ENCODE measurements at places on chromosomes 2 and 18. TPM values are rescaled to one million over a fixed set of nuclear protein-coding genes. Genes with fewer than 3 reads are reported as not detected.

- no peak overlapping the region for H3K27ac ChIP-seq
- no peak overlapping the region for H3K4me3 ChIP-seq
- no peak for DNase-seq
These were observed 61.5 kb upstream of the RPE start for GRCh38 chr2:209940936-209941335.

- no peaks in the 10 kb centered on the region for H3K27me3 ChIP-seq
- H3K4me3 ChIP-seq: no peak overlapping the region
- no peak for DNase-seq
These were observed 709.6 kb downstream of the SOCS6 start for GRCh38 chr18:70998490-70998889.

- no peaks in the 10 kb centered on the region for H3K36me3 ChIP-seq
- no peak overlapping the region for H3K27ac ChIP-seq
- H3K4me3 ChIP-seq: no peak overlapping the region
- no peak for DNase-seq
- H3K4me1 ChIP-seq: no peaks in the 10 kb centered on the region
- no peaks in the 10 kb centered on the region for H3K27me3 ChIP-seq
These were observed 234.0 kb downstream of the LRRTM1 start for GRCh38 chr2:80070587-80070986.

GRCh38 chr18:40447820-40448219 lies 1507.2 kb upstream of the PIK3C3 start:
- no peaks in the 10 kb centered on the region for H3K4me1 ChIP-seq
- no peaks in the 10 kb centered on the region for H3K27me3 ChIP-seq
- DNase-seq: no peak
- H3K4me3 ChIP-seq: no peak overlapping the region
- H3K27ac ChIP-seq: no peak overlapping the region

DNA sequence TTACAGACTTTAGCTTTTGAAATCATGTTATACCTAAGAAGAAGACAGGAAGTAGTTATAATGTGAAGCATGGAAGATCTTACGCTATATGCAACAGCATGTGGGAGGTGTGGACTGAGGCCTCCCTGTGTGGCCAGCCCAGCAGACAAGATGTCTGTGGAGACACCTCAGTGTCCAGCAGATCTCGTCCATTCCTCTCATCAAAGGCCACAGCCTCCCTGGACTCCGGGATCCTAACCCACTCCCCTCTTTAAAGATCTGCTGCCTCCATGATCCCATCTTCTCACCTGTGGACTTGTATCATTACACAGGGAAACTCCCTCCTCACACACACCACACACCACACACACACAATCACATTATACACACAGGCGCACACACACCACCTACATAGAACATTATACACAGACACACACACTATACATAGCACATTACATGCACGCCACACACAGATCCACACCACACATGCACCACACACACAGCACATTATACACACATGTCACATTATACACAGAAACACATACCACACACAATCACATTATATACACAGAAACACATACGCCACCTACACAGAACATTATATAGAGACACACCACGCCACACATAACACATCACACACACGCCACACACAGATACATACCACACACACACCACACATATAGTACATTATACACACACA lies 89.5 kb downstream of the PXDN start:
- H3K36me3 ChIP-seq: no peaks in the 10 kb centered on the region
- H3K27ac ChIP-seq: no peak overlapping the region
- H3K4me3 ChIP-seq: no peak overlapping the region
- DNase-seq: no peak
- no peaks in the 10 kb centered on the region for H3K4me1 ChIP-seq

DNA sequence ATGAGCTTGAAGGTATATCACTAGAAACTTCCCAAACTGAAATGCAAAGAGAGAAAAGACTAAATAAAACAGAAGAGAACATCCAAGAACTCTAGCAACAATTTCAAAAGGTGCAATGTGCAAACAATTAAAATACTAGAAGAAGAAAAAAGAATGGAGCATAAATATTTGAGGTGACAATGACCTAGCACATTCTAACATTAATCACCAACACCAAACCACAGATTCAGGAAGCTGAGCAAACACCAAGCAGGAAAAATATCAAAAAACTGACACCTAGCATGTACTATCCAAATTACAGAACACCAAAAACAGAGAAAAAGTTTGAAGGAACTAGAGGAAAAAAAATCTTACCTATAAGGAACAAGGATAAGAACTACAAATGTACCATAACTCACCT lies 460.8 kb downstream of the IRS1 start:
- H3K4me1 ChIP-seq: no peaks in the 10 kb centered on the region
- no peak overlapping the region for H3K4me3 ChIP-seq
- no peak for DNase-seq
- H3K27me3 ChIP-seq: no peaks in the 10 kb centered on the region
- H3K27ac ChIP-seq: no peak overlapping the region
- no peaks in the 10 kb centered on the region for H3K36me3 ChIP-seq

GRCh38 chr2:28347193-28347592 lies 45.5 kb upstream of the FOSL2 start:
- no peaks in the 10 kb centered on the region for H3K27me3 ChIP-seq
- peak overlapping the region; percentile 71 for H3K4me3 ChIP-seq
- peak overlapping the region; percentile 76 for H3K27ac ChIP-seq
- DNase-seq: no peak

- no peak for DNase-seq
- no peaks in the 10 kb centered on the region for H3K4me1 ChIP-seq
- H3K27ac ChIP-seq: no peak overlapping the region
These were observed 111.7 kb downstream of the CCDC102B start for GRCh38 chr18:68909579-68909978.

DNA sequence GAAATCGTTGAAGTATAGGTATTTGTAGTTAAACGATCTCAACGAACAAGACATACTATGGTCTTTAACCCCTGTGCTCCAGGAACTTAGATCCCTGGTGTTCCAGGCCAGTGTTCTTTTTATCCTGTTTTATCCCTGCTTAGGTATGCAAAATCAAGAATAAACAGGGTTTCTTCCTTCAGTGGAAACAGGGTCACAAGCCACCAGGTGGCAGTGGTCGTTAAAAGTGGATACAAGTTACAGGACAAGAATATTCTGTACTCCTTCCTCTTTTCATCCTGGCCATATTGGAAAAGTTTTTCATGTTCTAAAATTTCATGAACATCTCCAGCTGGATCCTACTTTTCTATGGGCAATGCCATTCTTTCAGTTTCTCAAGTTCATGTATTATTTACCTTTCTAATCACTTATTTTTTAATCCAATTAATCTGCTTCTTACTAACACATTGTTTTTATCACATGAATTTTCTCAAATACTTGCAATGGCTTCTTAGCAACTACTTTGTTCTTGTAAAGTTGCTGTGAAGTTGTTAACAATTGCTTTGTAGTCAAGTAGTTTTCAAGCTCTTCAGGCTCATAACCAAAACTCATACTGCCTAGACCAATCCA lies 16.4 kb upstream of the HNMT start:
- DNase-seq: no peak
- H3K27me3 ChIP-seq: no peaks in the 10 kb centered on the region
- H3K4me3 ChIP-seq: no peak overlapping the region
- no peak overlapping the region for H3K27ac ChIP-seq

GRCh38 chr18:57004366-57005121 lies 142.3 kb upstream of the BOD1L2 start:
- DNase-seq: no peak
- no peaks in the 10 kb centered on the region for H3K27me3 ChIP-seq
- peak overlapping the region; percentile 80 for H3K27ac ChIP-seq

- H3K4me1 ChIP-seq: peaks cover 16% of the 10 kb centered on the region
- no peak overlapping the region for H3K27ac ChIP-seq
- peak; percentile 56 for DNase-seq
- H3K36me3 ChIP-seq: no peaks in the 10 kb centered on the region
These were observed 17.6 kb downstream of the EMX1 start for GRCh38 chr2:72934683-72935610.

GRCh38 chr18:23198217-23198845 lies 63.0 kb downstream of the CABLES1 start:
- no peaks in the 10 kb centered on the region for H3K36me3 ChIP-seq
- H3K4me1 ChIP-seq: peaks cover 9% of the 10 kb centered on the region

DNA sequence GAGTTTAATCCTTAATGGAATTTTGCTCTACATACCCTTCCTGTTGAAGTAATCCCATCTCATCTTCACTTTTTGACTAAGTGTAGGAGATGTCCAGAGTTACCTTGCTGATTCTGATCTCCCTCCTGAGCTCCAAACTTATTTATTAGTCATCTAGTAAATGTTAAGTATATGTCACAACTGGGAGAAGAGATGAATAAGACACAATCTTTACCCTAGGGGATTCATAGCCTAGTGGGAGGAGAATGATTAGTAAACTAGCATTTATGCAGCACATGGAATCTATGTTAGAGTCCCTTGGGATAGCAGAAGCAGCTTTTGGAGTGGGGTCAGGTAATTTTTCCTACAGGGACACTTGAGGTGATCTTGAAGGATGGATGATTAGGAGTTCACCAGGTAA lies 20.7 kb downstream of the ACVR2A start:
- DNase-seq: no peak
- H3K27me3 ChIP-seq: no peaks in the 10 kb centered on the region
- no peak overlapping the region for H3K4me3 ChIP-seq
- peaks cover 23% of the 10 kb centered on the region for H3K4me1 ChIP-seq
- no peaks in the 10 kb centered on the region for H3K36me3 ChIP-seq
- no peak overlapping the region for H3K27ac ChIP-seq

DNA sequence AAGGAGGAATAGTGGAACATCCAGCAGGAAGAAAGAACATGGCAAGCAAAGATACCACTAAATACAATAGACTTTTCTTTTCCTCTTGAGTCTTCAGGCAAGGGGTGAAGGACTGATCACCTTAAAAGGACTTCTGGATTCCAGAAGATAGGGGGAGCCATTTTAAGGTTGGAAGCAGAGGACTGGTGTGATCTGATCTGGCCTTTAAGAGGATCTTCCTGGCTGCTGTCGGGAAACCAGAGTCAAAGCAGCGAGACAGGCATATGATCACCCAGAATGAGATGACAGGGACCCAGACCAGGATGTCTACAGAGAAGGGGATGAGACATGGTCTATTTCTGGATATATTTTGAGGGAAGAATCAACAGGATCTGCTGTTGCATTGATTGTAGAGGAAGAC lies 558.0 kb downstream of the STK39 start:
- no peak overlapping the region for H3K4me3 ChIP-seq
- DNase-seq: no peak
- no peak overlapping the region for H3K27ac ChIP-seq
- no peaks in the 10 kb centered on the region for H3K36me3 ChIP-seq

DNA sequence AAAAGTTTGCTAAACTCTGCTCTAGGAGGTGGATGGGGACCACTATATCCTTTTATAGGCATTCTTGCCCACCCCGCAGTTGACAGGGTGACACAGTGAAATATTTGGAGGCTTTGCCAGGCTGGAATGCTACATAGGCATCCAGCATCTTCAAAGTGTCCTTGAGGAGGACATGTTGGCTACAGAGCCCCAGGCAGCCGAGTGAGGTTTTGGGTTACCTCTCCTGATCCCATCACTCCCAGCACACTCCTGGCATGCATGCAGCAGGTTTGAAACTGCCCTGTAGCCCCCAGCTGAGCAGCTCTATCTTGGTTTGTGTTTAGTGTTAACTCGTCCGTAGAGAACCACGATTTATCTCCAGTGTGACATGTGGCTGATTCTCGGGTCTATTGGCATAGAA lies 7.3 kb downstream of the FOSL2 start:
- DNase-seq: no peak
- peaks cover 6% of the 10 kb centered on the region for H3K36me3 ChIP-seq
- no peaks in the 10 kb centered on the region for H3K27me3 ChIP-seq
- no peak overlapping the region for H3K4me3 ChIP-seq

DNA sequence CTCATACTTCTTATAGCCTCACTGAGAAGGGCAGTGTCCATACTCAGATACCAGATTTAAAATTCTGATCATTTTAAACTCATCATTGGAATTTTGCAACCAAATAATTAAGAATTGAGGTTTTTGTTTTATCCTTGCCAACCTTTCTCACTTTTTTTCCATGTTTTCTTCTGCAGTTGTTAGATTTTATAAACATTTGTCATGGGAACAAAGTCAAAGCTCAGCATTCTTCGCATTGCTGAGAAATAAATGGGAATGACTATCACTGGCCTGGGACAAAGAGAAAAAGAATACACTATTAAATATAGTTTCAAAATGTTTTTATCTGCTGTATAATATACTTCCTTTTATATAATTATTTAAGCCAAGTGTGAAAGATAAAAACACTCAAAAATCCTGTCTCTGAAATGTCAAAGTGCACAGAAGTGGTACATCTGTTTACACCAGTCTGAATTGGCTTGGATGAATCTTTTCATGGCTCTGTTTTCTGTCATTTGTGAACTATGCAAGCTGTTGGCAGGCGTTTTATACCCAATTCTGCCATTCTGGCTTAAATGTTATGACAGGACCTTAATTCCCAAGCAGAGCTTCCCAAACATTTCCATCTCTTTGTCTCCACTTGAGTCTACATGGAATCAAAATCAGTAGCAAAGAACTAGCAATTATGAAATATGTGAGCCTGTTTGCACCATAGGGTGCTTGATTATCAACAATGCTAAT lies 249.3 kb upstream of the SYT4 start:
- DNase-seq: no peak
- H3K36me3 ChIP-seq: no peaks in the 10 kb centered on the region
- H3K4me3 ChIP-seq: no peak overlapping the region

GRCh38 chr2:74884866-74885265 lies 50.9 kb downstream of the HK2 start:
- no peak overlapping the region for H3K4me3 ChIP-seq
- no peak for DNase-seq
- H3K27ac ChIP-seq: no peak overlapping the region
- no peaks in the 10 kb centered on the region for H3K27me3 ChIP-seq
- peaks cover 6% of the 10 kb centered on the region for H3K4me1 ChIP-seq
- peaks cover 31% of the 10 kb centered on the region for H3K36me3 ChIP-seq

GRCh38 chr2:67389286-67389685 lies 7.8 kb upstream of the ETAA1 start:
- H3K27me3 ChIP-seq: no peaks in the 10 kb centered on the region
- H3K27ac ChIP-seq: no peak overlapping the region
- no peak overlapping the region for H3K4me3 ChIP-seq
- H3K36me3 ChIP-seq: no peaks in the 10 kb centered on the region

DNA sequence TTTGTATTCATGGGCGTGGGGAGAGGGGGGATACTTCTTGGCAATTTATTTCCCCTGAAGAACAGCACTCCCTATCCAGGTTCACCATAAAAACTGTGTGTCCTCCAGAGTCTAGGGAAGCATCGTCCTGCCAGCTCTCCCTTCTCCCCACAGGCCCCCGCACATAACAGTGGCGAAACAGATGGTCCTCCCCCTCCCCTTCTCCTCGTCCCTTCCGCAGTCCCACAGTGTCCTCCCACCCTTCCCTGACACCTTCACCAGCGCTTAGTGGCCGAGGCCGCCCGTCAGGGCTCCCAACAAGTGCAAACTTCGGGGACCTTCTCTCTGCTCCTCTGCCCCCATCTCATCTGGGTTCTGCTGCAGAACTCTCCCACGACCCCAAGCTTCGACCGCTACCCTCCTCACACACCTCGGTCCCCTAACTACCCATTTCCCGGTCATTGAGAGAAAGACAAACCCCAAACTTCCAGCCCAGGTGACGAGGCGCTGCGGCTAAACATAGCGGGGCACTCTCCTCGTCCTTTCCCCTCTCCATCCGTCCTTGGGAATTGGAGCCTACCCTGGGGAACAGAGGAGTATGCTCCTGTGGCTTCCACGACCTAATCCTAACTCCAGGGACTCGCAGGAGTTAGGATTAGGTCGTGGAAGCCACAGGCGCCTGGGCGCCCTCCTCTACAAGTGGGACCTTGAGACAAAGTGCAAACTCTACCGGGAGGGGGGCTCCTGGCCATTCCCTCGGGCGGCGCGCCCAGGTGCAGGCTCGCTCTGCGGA lies 971 bp downstream of the ZNF385B start:
- H3K4me1 ChIP-seq: no peaks in the 10 kb centered on the region
- H3K4me3 ChIP-seq: no peak overlapping the region
- no peak overlapping the region for H3K27ac ChIP-seq

IL36RN gene
- not detected for total RNA-seq

KDM3A gene
- total RNA-seq: 74.3 TPM

All from natural killer cell treated with Interleukin-12 subunit alpha and Interleukin-12 subunit beta and Interleukin-15 and Interleukin-18, amount 100 ng/mL, for 72 hours (primary cell).